ENCODE measurements at places on chromosomes 1 and 21. TPM values are rescaled to one million over a fixed set of nuclear protein-coding genes. Genes with fewer than 3 reads are reported as not detected.

RSPH1 gene
- total RNA-seq = 0.43 TPM

CADM3 gene
- 18.2 TPM for total RNA-seq

KCNJ6 gene
- total RNA-seq = 2.0 TPM

RNF207 gene
- total RNA-seq = 7.4 TPM

FAM151A gene
- not detected for total RNA-seq

LRRC8B gene
- total RNA-seq = 6.3 TPM

TMEM269 gene
- total RNA-seq = 0.07 TPM

ETV3L gene
- total RNA-seq = not detected

TACSTD2 gene
- 3.0 TPM for total RNA-seq

ARHGAP29 gene
- total RNA-seq = 17.6 TPM

RAB7B gene
- 8.1 TPM for total RNA-seq

ATAD3C gene
- 1.8 TPM for total RNA-seq

VASH2 gene
- total RNA-seq = 10.0 TPM

SYT11 gene
- total RNA-seq = 22.3 TPM

TDRD10 gene
- not detected for total RNA-seq

CLCA4 gene
- total RNA-seq = not detected
